ENCODE measurements at places on chromosomes 2 and 18.

GRCh38 chr2:65885266-65885665, 452.9 kb upstream of the SPRED2 start:
- no peak for DNase-seq

- no peak for DNase-seq
These were observed 91.6 kb downstream of the INO80D start for GRCh38 chr2:205994344-205994743.

GRCh38 chr2:229443546-229444268, 172.6 kb upstream of the PID1 start:
- DNase-seq, result no peak

- no peak for DNase-seq
These were observed 667.2 kb downstream of the ZEB2 start for GRCh38 chr2:143852759-143853158.

GRCh38 chr18:32598144-32598543, 127.5 kb upstream of the GAREM1 start:
- no peak for DNase-seq

GRCh38 chr2:174924061-174924693, 81.0 kb downstream of the CHN1 start:
- no peak for DNase-seq

DNA sequence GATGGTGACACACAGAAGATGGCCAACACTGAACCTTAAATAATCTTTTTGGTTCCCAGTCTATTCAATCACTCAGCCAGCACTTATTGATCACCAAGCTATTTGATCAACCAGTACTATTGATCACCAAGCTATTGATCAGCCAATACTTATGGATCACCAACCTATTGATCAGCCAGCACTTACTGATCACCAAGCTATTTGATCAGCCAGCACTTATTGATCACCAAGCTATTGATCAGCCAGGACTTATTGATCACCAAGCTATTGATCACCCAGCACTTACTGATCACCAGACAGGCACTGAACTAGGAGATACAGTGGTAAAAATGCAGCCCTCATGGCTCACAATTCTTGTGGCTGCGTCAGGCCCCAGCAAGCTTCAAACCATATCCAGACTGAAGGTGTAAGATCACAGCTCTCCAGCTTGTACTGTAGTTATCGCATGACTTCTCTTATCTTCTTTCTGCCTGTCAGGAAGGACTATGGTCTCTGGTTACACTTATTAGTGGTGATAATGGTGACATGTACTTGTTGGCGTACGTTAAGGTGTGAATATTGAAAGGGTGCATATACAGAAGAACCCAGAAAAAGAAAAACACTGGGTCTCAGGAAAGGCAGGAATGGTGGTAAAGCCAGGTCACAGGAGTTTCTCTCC, 18.4 kb upstream of the B3GNT2 start:
- DNase-seq, result no peak

GRCh38 chr18:54415086-54415485, 57.4 kb downstream of the C18orf54 start:
- DNase-seq, result no peak

- DNase-seq, result no peak
These were observed 153.8 kb downstream of the PIEZO2 start for GRCh38 chr18:10995550-10995949.

DNA sequence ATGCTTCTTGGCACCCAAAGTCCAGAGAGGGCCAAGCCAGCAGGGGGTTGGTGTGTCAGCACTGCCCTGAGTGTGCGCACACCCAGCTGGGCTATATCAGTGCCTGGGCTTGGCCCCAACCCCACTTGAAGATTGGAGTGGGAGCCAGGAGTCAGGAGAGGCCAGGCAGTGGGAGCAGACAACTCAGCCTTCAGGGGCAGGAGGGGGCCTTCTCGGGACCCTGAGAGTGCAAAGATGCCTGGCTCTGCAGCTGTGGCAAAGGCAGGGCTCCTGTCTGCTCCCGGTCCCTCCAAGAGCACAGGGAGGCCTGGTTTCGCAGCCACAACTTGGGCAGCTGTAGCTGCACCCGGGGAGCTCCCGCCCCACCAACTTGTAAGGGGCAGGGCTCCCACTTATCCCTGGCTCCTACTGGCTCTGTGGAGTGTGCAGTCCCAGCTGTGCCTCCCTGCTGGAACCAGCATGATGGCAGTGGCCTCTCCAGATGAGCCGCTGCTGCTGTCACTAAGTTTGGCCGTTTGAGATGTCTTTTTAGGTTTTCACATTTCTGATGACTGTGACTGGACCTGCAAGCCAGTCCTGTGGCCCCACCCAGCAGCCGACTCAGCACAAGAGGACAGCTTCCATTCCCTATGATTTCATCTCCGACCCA, 148.8 kb upstream of the HS6ST1 start:
- DNase-seq, result no peak

DNA sequence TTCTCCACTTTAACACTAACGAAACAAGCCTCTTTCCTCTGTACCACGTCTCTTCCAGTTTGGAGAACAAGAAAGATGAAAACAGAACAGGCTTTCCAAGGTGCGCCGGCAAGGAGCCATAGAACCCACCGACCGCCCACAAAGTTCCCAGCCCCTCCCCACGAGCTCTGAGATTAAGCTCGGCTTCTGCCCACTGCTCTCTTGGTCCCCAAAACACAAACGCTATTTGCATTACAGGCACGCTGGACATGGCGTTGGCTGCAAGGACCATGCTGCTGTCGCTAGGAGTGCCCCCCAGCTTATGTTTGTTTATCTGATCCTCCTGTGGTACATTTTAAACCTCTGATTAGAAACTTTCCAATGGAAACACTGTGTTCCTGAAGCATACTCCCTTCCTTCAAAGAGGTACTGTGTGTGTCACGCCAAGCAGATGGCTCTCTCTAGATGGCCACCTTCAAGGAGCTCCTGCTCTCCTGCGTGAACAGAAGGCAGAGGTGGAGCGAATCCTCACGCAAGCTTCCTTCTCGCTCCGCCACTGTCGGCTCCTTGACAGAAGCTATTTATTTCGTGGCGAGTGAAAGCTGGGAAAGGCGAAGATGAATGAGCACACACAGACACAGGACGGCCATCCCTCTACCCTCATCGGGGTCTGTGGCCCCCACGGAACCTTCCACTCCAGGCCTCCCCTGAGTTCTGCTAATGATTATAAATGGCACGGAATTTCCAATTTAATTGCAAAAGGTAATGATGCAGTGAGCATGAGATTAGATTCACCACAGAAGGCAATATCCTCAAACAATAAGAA, 166.2 kb downstream of the EIPR1 start:
- DNase-seq, result no peak
